RPMI7951 (cell line): ENCODE measurements at places on chromosomes 5 and 9.

DNA sequence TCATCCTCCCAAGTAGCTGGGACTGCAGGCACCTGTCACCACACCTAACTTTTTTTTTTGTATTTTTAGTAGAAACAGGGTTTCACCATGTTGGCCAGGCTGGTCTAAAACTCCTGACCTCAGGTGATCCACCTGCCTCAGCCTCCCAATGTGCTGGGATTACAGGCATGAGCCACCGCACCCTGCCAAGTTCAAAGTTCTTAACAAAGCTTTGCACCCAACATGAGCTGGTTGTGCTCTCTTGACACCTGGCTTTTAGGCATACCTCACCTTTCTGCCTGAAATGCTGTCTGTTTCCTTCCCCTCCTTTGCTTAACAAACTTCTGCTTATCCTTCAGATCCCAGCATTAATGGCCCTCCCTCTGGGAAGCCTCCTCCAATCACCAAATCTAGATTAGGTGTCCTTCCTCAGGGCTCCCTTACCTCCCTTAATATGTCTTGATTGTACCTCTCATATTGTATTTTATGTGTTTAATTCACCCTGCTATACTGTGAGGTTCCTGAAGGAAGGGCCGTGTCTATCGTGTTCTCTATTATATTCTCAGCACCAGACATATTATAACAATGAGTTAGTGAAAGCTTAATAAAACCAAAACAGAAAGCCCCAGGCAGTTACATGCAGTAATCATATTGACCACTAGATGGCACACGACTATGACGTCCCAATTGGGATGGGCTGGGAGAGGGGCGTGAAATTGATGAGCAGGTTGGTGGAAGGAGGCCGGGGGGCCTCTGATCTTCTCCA, 62.9 kb upstream of the PPARGC1B start:
- DNase-seq, result peak; percentile 19

- peak; percentile 15 for DNase-seq
Observed at GRCh38 chr5:163585206-163585605, 79.8 kb downstream of the MAT2B start.

GRCh38 chr9:112532427-112532826, 45.8 kb downstream of the KIAA1958 start:
- peak; percentile 9 for DNase-seq

DNA sequence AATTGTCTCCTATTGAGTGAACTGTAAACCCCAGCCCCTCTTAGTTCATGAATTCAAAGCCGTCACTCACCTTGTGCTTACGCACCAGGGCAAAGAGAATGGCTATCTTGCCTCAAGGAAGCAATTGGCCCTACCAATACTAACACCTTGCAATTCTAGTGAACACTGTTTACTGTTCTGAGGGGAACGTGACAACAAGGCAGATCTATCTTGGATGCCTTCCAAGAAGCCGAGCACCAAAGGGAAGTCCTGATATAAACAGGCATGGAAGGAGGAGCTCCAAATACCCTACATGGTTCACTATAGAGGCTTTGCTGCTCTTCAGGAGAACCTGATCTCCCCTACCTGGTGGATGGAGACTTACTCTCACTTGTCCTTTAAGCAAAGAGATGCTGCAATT, 1.7 kb upstream of the PLPPR1 start:
- DNase-seq, result no peak

- DNase-seq, result no peak
Observed at GRCh38 chr9:12915366-12915954, 140.6 kb downstream of the LURAP1L start.

DNA sequence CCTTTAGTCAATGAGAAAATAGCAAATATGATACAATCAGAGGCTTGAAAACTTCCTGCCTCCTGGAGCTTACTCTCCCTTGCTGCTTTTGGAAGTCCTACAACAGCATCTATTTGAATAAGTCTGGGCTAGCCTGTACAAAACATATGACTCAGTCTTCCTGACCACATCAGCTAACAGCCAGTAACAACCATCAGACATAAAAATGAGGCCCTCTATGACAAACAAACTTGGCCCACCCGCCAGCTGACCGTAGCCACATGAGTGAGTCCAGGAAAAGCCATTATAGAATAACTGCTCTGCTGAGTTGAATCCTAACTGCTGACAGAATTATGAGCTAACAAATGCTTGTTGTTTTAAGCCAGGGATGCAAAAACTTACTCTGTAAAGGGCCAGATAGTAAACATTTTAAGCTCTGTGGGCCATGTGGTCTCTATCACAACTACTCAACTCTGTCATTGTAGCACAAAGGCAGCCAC, 347.6 kb downstream of the PTPRD start:
- peak; percentile 16 for DNase-seq

- no peak for DNase-seq
Observed at GRCh38 chr5:95826949-95827891, 4.7 kb upstream of the GLRX start.

DNA sequence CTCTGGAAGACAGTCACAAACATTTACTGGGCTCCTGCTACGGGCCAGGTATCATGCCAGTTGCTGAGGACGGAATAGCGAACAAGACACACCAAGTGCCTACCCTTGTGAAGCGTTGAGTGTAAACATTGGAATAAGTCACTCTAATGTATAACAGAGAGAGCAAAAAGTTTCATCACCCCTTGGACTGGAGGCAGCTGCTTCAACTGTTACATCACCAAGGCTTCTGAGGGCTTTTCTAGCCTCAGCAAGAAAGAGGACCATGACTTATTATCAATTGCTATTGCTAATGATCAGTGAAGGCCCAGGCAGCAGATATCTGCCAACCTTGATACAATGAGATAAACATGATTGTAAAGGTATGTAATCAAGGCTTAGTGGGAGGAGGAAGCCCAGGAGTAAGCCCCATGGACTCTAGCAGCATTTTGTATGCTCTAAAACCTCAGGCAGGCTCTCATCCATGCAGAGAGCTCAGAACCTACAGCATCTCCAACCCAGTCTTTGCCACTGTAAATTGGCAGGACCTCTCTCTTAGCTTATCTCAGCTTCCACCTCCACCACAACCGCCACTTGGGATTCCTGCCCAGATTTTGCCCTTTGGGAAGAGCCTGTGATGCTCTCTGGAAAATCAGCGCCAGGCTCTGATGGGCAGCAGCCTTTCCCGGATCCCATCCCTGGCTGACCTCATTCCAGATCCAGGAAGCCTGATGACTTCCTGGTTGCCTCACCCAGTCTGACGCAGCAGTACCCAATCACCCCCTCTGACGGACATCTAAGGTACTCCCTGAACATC, 54.5 kb downstream of the ADAM19 start:
- DNase-seq, result peak; percentile 79

- DNase-seq, result no peak
Observed at GRCh38 chr9:134626069-134626423, 15.6 kb upstream of the COL5A1 start.

DNA sequence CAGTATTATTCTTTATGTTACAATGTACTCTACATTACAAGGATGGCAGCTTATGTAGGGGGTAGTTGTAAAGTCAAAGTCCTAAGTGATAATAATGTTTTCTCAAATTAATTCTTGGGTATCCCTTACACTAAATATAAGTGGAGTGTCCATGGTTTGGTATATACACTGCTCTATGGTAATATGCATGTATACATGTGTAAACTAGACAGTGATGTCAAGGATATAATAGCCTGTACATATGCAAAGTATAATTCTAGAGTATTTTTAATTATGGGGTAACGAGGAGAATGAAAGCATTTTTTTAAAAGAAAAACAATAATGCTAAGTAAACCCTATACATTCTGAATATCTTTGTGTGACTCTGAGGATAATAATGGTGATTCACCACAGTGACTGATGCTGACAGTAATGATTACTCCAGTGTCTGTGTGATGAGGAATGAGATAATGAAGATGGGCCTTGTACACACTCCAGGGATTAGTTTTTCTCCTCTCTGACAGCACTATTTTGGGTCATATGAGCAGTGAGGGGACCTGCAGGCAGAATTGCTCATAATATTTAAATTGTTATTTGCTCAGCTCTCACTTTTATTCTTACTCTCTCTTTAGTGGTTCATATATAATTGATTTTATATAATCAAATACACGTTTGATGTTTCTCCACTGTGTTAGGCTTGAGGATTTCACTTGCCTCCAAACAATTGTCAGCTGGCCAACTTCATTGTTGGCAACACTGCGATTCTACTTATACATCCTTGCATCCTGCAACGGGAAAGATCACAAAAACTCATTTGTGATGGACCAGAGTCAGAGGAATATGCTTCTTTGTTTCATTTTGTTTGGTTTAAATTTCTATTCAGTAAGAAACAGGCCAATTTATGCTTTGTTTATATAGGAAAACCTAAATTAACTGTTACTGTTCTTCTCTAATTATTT, 88.2 kb downstream of the NREP start:
- peak; percentile 61 for DNase-seq

- no peak for DNase-seq
Observed at GRCh38 chr5:67494186-67494855, 297.7 kb upstream of the CD180 start.

GRCh38 chr5:134708301-134708700, 30.0 kb upstream of the CAMLG start:
- DNase-seq, result no peak
